Activated naive CD4-positive, alpha-beta T cell treated with anti-CD3 and anti-CD28 coated beads, Interleukin-2, amount 10 ng/mL, durations not matched to agents 7 days and 5 days (primary cell): ENCODE measurements at places on chromosomes 4 and X.

DNA sequence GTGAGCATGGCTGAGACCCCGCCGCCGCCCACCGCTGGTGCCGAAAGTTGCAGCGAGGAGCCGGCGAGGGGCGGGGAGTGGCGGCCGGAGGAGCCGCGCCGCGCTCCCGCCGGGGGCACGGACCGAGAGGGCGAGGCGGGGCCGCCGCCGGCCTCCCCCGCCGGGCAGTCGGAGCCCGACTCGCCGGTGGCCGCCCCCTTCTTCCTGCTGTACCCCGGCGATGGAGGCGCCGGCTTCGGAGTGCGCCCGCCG, 16.5 kb downstream of the UTP3 start:
- DNase-seq: no peak

GRCh38 chr4:102103368-102103767, 241.9 kb downstream of the SLC39A8 start:
- DNase-seq: no peak

- no peak for DNase-seq
Measured at GRCh38 chrX:103248553-103248952, 6.4 kb downstream of the TCEAL8 start.

GRCh38 chrX:107731831-107732502, 43.6 kb downstream of the TSC22D3 start:
- no peak for DNase-seq
